ENCODE measurements at places on chromosomes 7 and 10. TPM values are rescaled to one million over a fixed set of nuclear protein-coding genes. Genes with fewer than 3 reads are reported as not detected.

ZNF117 gene
- total RNA-seq: 0.15 TPM

FZD1 gene
- 2.5 TPM for total RNA-seq

TMEM72 gene
- total RNA-seq: not detected

NRP1 gene
- total RNA-seq: 91.9 TPM

CDK14 gene
- total RNA-seq: 0.12 TPM

CPVL gene
- total RNA-seq: 0.20 TPM

SYCE1 gene
- total RNA-seq: not detected

CARD11 gene
- total RNA-seq: 1.4 TPM

RAMP3 gene
- not detected for total RNA-seq

PRSS37 gene
- total RNA-seq: not detected

HOGA1 gene
- 0.91 TPM for total RNA-seq

STEAP2 gene
- 3.8 TPM for total RNA-seq

FANK1 gene
- total RNA-seq: 3.1 TPM

SPDYE5 gene
- not detected for total RNA-seq

NUTM2E gene
- 0.52 TPM for total RNA-seq

SPAG6 gene
- not detected for total RNA-seq

EEPD1 gene
- 45.5 TPM for total RNA-seq

ADCY1 gene
- 2.2 TPM for total RNA-seq

WDR86 gene
- 0.17 TPM for total RNA-seq

Data from A549 treated with CpdA at 1 μM for 4 hours (cell line).